ENCODE measurements at places on chromosomes 11 and 22. TPM values are rescaled to one million over a fixed set of nuclear protein-coding genes. Genes with fewer than 3 reads are reported as not detected.

The C11orf86 gene
- total RNA-seq, result not detected

The EED gene
- total RNA-seq, result 22.9 TPM

The KRTAP5-7 gene
- total RNA-seq, result not detected

The CCDC89 gene
- total RNA-seq, result not detected

The XKR3 gene
- 0.17 TPM for total RNA-seq

The HORMAD2 gene
- not detected for total RNA-seq

The GRAP2 gene
- 0.12 TPM for total RNA-seq

The ZPR1 gene
- total RNA-seq, result 82.5 TPM

The B3GAT1 gene
- not detected for total RNA-seq

The ACRV1 gene
- not detected for total RNA-seq

The C11orf16 gene
- not detected for total RNA-seq

The NXPE1 gene
- not detected for total RNA-seq

The TMX2 gene
- total RNA-seq, result 145 TPM

The ADORA2A gene
- 1.4 TPM for total RNA-seq

The KIAA1671 gene
- total RNA-seq, result 68.1 TPM

The CEND1 gene
- total RNA-seq, result not detected

The APOBEC3H gene
- 0.86 TPM for total RNA-seq

The GNG3 gene
- not detected for total RNA-seq

The RNF26 gene
- total RNA-seq, result 20.9 TPM

The DTX4 gene
- 4.2 TPM for total RNA-seq

The GPR152 gene
- not detected for total RNA-seq

The OR52N4 gene
- not detected for total RNA-seq

The RAB36 gene
- total RNA-seq, result 8.8 TPM

The HEPN1 gene
- total RNA-seq, result not detected

The HBG2 gene
- not detected for total RNA-seq

The CDON gene
- total RNA-seq, result 0.96 TPM

The SDF2L1 gene
- total RNA-seq, result 91.5 TPM

The EIF1AD gene
- total RNA-seq, result 33.5 TPM

The MPZL3 gene
- total RNA-seq, result 17.7 TPM

The PRODH gene
- total RNA-seq, result 8.4 TPM

The NCF4 gene
- total RNA-seq, result not detected

The ANAPC15 gene
- 52.2 TPM for total RNA-seq

The PATE2 gene
- total RNA-seq, result not detected

The WT1 gene
- total RNA-seq, result 0.61 TPM

The SCGB1C1 gene
- total RNA-seq, result not detected

The PDHX gene
- total RNA-seq, result 35.9 TPM

The OR4D5 gene
- not detected for total RNA-seq

The CADM1 gene
- not detected for total RNA-seq

The STIP1 gene
- total RNA-seq, result 161 TPM

The RAB39A gene
- not detected for total RNA-seq

The MMP8 gene
- not detected for total RNA-seq

The SLC16A8 gene
- not detected for total RNA-seq

The CECR2 gene
- total RNA-seq, result not detected

The TREH gene
- total RNA-seq, result not detected

The ZNF70 gene
- total RNA-seq, result 4.5 TPM

The TUB gene
- 1.8 TPM for total RNA-seq

The WBP2NL gene
- total RNA-seq, result 0.66 TPM

The ARHGEF17 gene
- 27.6 TPM for total RNA-seq

The SULT4A1 gene
- not detected for total RNA-seq

The NXPE4 gene
- not detected for total RNA-seq

The PLET1 gene
- not detected for total RNA-seq

The PLAAT5 gene
- not detected for total RNA-seq

The OOSP2 gene
- not detected for total RNA-seq

The TSPAN32 gene
- total RNA-seq, result not detected

Data from MCF 10A (cell line).